ENCODE measurements at places on chromosomes 1 and 21.
A peak's percentile ranks its signal among the peaks of the same experiment; 100 is the strongest.

DNA sequence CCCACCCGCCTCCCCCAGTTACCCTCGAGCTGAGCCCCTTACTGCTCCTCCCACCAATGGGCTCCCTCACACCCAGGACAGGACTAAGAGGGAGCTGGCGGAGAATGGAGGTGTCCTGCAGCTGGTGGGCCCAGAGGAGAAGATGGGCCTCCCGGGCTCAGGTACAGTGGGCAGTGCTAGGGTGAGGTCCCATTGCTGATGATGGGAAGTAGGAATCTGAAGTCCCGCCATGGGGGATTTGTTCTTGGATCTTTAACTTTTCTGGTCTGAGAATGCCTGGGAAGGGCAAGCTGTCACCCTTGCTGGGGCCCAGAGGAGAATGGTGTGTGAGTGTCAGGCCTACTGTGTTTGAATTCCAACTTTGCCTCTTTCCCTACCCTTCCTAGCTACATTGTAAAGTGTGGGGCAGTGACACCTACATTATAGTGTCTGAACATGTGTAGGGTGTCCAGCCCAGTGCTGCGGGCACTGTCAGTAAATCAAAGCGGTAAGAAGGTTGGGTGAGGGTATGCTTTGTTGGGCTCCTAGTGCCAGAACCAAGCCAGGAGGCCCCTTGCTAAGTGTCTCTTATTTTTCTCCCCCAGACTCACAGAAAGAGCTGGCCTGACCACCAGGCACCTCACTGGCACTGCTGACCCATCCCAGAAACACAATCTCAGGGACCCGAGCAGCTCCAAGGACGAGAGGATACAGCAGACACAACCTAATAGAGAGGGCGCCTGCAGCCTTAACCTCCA lies 44.7 kb downstream of the YARS1 start:
- no peak for DNase-seq

DNA sequence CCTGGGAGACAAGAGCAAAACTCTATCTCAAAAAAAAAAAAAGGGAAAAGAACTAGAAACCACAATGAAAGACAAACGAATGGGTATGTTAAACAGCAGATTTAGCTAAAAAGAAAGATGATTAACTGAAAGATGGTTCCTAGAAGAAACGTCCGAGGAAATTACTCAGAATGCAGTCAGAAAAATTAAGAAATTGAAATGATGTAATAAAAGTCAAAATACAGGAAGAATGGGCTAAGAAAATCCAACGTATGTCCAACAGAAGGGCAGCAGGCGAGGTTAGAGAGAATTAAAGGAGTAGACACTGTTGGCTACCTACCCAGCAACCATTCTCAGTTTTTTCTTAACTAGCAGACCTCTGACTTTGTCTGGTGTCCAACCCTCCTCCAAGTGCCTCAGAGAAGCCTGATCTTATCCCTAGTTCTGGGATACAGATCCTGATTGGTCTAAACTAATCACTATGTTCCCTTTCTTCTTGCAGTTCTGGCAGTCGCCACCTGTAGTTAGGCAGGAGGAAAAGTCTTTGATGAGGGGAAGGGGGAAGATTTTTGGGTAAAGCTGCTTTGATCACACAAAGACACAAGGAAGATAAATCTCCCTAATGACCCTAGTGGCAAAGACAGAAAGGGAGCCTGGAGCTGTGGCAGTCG lies 25.7 kb downstream of the GPR161 start:
- no peak for DNase-seq

DNA sequence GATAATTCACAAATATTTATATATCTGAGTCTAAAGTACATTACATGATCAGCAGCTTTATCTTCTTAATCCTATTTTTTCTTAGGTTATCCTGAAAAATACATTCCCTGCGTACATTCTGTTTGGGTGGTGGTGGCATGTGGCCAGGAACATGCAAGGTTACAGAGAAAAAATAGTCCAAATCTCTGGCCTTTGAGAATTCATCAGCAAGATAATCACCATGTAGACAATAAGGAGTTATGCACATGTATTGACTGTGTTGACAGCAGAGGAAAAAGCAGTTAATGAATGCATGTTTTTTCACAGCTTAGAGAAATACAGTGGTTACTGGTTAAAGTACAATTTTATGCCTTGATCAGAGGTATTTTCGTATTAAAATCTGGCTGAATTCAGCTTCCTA lies 49.0 kb downstream of the ABCA4 start:
- no peak for DNase-seq

- DNase-seq: no peak
Observed at GRCh38 chr1:219797009-219797408, 131.3 kb downstream of the SLC30A10 start.

DNA sequence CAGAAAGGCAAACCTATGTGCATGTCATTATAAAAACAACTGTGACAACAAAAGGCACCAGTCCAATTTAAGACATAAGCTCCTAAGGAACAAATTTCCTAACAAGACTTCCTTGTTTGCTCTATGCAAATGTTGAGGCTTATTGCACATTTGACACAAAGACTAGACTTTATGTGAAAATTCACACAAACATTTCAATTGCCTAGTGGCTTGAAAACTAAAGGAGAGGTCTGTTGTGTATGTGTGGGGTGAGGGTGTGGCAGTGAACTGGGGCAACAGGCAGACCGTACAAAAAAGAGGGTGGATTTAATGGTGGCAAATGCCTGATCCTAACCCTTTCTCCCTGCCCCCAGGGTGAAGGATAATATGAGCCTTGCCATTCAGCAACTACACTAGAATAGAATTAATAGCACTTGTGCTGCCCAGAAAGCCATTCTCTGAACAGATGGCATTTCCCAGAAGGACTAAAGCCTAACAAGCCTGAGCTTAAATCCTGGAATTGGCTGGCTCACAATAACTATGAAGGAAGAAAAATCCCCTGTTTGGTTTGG lies 73.9 kb downstream of the GLUL start:
- DNase-seq: no peak

DNA sequence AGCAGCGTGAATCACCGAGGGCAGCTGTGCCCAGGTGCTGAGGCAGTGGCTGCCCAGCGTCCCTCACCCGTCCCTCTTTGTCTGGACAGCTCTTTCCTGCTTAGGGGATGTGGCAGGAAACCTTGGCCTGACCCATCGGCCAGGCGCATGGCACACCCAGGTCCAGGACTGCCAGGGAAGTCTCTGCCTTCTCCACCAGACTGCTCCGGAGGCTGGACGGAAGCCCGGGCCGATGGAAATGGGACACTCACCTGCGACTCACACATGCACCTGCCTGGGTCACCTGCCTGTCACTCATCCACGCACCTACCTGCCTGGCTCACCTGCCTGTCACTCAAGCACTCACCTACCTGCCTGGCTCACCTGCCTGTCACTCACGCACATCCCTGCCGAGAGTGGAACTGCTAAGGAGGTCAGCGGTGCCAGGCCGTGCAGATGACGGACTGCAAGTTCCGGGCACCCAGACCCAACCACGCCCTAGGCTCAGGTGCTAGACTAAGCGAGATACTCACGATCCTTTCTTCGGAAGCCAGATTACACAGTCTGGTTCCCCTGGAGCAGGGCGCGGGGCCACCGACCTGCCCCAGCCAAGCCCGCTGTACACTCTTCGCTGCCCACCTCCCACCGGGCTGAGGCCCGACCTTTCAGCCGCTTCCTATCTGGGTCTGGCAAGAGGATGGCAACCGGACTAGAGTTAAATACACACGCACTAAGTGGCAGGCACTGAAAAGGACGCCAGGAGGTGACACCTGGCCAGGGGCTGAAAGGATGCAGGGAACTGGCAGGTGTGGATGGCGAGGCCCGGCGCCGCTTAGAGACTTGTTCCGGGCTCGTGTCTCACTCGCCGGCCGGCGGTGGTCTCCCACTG lies 1.1 kb downstream of the UBE2J2 start:
- no peak for DNase-seq

GRCh38 chr1:185388815-185389214 lies 71.8 kb upstream of the IVNS1ABP start:
- DNase-seq: no peak

- DNase-seq: no peak
Observed at GRCh38 chr1:186682736-186683135, 2.5 kb upstream of the PTGS2 start.

- peak; percentile 12 for DNase-seq
Observed at GRCh38 chr1:227886993-227887696, 60.6 kb downstream of the WNT9A start.
